ENCODE measurements at places on chromosomes 12 and 14.

GRCh38 chr12:21223930-21224329, 92.9 kb downstream of the SLCO1B1 start:
- no peak for DNase-seq

DNA sequence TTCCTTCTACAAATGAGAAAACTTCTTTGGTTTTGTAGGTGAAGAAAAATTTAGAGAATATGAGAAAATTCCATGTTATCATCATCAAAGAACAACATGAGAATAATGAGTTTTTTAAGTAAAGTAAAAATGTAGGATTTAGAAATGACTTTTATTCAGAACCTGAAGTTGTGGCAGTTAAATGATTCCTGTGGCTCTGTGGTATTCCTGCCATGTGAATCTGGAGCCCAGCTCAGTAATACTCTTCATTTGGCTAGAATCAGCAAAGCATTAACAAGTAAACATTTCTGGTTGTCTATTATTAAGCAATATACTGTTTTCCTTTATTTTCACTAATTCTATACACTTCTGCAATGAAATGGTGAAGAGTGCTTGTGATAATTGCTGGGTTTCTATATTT, 95.6 kb upstream of the E2F7 start:
- DNase-seq = no peak

- DNase-seq = no peak
These were observed 5.1 kb upstream of the DYRK4 start for GRCh38 chr12:4556735-4557530.

DNA sequence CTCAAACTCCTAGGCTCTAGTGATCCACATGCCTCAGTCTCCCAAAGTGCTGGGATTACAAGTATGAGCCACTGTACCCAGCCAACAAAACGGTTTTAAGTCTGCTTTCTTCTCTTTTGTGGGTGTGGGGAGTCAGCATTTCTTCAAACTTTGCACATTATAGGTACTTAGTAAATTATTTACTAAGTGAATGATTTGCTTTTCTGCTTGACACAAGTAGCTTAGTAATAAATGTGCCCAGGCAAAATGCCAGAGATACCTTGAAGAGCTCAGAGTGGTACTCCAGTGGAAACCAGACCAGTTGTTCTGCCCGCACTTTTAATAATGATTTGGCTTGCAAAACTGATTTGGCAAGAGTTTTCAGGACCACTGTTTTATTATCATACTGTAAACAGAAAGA, 15.0 kb downstream of the DEPDC4 start:
- no peak for DNase-seq

- DNase-seq = no peak
These were observed 63.8 kb downstream of the MVK start for GRCh38 chr12:109637348-109637747.

DNA sequence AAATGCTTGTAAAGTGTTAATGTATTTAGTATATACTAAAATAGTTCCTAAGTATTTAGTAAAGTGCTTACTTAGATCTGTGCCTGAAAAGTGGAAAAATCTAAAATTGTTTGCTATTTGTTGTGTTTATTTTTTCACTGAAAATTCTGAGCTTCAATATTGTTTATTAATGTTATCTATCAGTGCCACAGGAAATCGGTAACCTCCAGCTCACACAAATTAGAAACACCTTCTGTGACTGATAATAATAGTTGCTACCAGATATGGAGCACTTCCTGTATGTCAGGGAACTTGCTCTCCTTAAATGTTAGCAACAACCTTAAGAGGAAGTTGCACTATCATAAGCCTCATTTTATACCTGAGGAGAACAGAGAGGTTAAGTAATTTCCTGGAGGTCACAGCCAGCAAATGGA, 723 bp upstream of the LRP10 start:
- DNase-seq = no peak

GRCh38 chr12:123388177-123388950, 4.4 kb downstream of the KMT5A start:
- DNase-seq = peak; percentile 78

DNA sequence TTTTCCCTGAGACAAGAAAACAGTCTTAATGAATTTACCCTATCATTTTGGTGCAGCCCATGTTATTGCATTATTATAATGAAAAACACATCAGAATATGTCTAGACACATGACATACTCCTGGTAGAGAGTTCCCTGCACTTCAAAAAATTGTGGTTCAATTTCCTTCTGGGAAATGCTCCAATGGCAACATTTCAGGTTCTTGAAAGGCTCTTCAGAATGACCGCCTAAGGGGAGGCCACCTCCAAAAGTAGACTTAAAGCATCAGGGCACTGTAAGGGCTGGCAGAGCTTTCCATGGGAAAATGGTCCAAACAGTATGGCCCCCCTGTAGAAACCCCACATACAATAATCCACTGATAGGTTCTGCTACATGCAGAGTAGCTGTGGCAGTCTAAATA, 110.7 kb downstream of the SLC25A21 start:
- DNase-seq = no peak

DNA sequence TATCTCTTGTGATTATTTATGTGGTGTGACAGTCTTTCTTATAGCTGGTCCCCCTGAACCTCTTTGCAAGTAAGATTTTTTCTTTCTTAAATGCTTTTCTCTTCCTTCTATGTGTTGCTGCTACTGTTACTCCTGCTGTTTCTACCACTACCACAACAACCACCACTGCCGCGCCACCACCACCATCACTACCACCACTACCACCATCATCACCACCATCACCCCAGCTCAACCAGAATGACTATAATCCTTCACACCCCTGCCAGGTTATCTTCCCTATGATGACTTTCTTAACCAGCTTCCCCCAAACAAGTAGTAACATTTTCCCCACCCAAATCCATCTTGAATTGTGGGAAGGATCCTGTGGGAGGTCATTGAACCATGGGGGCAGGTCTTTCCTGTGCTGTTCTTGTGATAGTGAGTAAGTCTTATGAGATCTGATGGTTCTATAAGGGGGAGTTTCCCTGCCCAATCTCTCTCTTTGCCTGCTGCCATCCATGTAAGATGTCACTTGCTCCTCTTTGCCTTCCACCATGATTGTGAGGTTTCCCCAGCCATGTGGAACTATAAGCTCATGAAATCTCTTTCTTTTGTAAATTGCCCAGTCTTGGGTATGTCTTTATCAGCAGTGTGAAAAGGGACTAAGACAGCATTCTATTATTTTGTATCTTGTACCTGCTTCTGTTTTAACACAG, 52.2 kb downstream of the CHST11 start:
- DNase-seq = no peak

DNA sequence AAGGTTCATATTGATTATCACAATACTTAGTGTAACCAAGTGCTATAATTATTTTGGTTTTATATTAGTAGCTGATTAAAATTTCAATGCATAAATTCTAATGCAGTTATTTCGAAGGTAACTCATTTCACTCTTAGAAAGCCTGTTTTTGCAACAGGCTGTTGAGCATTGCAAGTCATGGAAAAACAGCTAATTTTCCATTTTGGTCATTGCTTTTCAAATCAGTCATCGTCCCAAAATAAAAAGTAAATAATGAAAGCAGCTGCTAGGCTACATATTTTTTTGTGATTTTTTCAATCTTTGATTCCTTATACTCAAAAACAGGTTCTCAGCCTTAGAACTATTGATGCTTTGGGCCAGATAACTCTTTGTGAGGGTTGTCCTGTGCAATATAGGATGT, 22.9 kb downstream of the VEZT start:
- DNase-seq = no peak

DNA sequence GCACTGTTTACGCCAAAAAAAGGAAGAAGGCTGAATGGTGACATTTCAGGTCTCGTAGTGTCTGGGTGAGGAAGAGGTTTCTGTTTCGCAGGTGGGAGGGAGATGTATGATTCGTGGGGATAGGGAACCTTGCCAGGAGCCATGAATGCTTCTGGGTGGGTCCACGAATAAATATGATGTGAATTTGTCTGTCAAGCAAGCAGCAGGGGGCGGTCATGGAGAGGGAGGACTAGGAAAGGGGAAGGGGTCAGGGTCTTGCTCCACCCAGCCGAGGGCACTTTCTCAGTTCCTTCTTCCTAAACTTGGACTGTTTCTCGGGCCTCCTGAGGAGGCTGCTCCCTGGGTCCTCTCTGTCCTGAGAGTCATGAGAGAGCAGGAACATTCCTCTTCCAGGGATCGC, 72.5 kb downstream of the LGMN start:
- DNase-seq = no peak

DNA sequence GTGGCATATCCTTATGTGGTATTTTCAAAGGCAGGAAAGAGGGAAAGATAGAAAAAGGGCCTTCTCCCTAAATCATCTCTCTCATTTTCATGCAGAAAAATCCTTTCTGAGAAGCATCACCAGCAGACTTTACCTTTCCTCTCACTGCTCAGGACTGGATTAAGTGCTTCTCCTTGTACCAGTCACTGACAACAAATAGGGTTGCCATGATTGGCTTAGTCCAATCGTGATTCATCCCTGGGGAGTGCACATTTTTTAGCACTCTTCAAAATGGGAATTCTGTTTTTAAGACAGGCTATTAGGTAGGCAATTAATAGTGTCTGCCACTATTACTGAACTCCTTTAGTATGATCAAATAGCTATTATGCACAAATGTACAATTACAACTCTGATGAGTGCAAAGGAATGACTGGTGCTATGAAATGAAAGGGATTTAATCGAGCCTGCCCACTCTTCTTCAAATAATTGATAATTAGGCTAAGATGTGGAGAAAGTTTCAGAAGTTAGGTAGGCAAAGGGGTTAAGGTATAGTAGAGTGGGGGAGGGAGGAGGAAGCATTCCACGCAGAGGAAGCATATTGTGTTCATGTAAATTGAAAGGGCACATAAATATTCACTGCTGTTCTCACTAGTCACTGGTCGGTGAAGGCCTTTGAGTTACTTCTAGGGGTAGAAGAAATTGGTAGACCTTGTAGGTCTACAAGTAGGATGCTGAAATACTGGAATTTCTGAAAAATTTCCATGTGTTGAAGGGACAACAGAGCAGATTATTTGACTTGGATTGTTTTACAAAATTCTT, 84.0 kb downstream of the MSRB3 start:
- DNase-seq = no peak

DNA sequence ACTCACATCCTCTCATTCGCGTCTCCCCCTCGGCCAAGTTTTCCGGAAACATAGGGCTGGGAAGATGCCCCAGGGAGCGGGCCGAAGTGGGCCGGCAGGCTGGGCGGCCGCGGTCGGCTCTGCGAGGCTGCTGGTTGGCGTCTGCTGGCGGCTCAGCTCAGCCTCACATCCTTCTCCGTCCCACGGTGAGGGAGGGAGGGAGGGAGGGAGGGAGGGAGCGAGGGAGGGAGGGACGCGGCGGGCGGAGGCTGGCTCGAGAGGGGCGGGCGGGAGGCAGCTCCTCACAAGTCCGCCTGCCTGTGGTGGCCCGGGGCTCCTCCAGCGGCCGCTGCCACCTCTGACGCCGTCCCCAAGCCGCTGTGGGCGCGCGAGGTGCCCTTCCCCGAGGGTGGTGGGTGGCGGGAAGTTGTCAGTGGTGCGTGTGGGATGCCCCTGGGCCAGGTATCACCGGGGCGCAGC, 93.8 kb downstream of the RFLNA start:
- peak; percentile 78 for DNase-seq

DNA sequence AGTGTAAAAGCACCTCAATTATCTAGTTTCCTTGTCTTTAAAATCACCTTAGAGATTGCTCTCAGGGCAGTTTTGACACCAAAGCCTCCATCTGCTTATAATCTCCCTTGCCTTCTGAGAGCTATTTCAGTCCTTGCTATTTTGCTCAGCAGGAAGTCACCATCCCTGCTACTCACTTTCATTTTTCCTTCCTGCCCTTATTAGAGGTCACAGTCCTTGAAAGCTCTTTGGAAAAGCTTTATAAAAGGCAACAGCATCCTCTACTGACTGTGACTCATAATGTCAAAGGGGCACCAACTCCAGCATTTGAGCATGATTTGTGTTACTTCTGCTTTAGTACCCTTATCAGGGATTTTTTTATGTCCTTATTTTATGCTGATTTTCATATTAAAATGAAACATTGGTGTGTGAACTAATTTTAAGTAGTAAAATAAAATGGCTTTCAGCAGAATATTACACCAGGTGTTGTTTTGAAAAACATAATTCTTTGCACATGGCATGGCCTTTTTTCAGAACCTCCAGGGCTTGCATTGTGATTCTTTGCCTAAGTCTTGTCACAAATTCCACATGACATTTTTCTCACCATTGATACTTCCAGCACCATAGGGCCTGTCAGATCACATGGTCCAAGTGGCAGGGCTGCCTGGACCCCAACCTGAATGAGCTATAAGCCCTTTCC, 213.0 kb downstream of the ADAMTS20 start:
- peak; percentile 10 for DNase-seq

GRCh38 chr12:31220633-31221550, 105.1 kb downstream of the SINHCAF start:
- no peak for DNase-seq

DNA sequence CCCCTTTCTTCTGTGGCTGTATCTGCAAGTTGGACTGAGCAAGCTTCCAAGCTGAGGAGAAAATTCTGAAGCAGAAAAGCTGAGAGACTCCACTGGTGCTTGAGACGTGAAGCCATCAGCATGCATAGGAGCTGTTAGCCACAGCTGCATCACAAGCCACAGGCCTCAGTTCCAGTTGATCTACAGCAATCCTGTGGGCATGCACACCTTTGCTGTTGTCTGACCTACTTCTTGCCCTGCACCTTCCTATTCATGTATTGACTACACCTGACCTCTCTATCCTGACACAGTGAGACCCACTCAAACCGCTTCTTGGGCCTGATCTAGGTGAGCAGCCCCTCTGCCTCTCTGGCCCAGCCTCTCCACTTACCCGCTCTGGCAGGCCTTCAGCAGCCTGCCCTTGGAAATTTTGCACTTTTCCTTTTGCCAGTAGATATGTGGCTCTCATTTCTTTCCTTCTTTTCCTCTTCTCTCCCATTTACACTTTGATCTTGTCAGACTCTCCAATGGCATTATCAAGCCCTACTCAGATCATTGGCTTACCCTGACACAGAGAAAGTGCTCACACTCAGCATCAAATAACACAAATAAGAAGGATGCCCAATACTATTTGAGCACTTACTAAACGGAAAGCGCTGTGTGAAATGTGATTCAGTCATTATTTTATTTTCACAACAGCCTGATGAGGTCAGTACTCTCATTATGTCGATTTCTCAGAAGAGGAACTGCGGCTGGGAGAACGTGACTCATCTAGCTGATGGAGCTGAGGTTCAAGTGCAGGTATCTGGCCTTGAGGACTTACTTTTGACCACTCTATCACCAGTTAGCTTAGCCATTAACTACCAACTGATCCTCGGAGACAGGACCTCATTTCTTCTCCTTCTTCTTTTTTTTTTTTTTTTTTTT, 21.9 kb upstream of the PTGR2 start:
- no peak for DNase-seq

- no peak for DNase-seq
These were observed 54.3 kb upstream of the CATSPERB start for GRCh38 chr14:91786188-91786587.

Measured in nephron progenitor cell (in vitro differentiated cells).